ENCODE measurements at places on chromosomes 1 and 21. TPM values are rescaled to one million over a fixed set of nuclear protein-coding genes. Genes with fewer than 3 reads are reported as not detected.
A peak's percentile ranks its signal among the peaks of the same experiment; 100 is the strongest.

- no peaks in the 10 kb centered on the region for H3K36me3 ChIP-seq
- no peak overlapping the region for H3K4me3 ChIP-seq
- no peak for DNase-seq
- H3K4me1 ChIP-seq, result no peaks in the 10 kb centered on the region
- no peaks in the 10 kb centered on the region for H3K27me3 ChIP-seq
These were observed 54.2 kb upstream of the BCL9 start for GRCh38 chr1:147486876-147487656.

- H3K27ac ChIP-seq, result no peak overlapping the region
- DNase-seq, result no peak
- H3K4me3 ChIP-seq, result no peak overlapping the region
- H3K4me1 ChIP-seq, result no peaks in the 10 kb centered on the region
These were observed 17.9 kb downstream of the PROX1 start for GRCh38 chr1:214005708-214006107.

GRCh38 chr1:17404820-17405219 lies 32.8 kb downstream of the PADI6 start:
- H3K4me3 ChIP-seq, result no peak overlapping the region
- no peak overlapping the region for H3K27ac ChIP-seq
- H3K4me1 ChIP-seq, result no peaks in the 10 kb centered on the region

DNA sequence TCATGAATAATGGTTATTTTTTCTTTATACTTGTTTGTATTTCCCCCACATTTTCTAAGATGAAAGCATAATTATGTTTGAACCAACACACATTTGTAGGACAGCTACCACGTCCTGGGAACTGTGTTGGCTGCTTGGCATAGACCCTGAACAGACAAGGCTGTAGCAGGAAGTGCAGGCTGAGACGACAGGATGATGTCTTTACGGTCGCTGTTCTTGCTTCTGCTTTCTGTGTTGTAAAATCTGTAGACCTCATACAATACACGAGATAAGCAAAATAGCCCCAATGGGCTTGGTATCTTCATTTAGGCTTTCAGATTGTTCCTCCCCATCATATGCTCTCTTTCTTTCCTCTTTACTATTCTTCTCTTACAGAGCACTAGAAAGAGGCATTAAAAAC lies 23.3 kb upstream of the OTUD3 start:
- H3K27me3 ChIP-seq, result no peaks in the 10 kb centered on the region
- no peaks in the 10 kb centered on the region for H3K4me1 ChIP-seq
- H3K27ac ChIP-seq, result no peak overlapping the region
- DNase-seq, result no peak

GRCh38 chr1:111179968-111180533 lies 20.4 kb downstream of the DENND2D start:
- H3K4me3 ChIP-seq, result no peak overlapping the region
- H3K36me3 ChIP-seq, result peaks cover 14% of the 10 kb centered on the region
- no peak overlapping the region for H3K27ac ChIP-seq
- H3K4me1 ChIP-seq, result no peaks in the 10 kb centered on the region
- H3K27me3 ChIP-seq, result no peaks in the 10 kb centered on the region

DNA sequence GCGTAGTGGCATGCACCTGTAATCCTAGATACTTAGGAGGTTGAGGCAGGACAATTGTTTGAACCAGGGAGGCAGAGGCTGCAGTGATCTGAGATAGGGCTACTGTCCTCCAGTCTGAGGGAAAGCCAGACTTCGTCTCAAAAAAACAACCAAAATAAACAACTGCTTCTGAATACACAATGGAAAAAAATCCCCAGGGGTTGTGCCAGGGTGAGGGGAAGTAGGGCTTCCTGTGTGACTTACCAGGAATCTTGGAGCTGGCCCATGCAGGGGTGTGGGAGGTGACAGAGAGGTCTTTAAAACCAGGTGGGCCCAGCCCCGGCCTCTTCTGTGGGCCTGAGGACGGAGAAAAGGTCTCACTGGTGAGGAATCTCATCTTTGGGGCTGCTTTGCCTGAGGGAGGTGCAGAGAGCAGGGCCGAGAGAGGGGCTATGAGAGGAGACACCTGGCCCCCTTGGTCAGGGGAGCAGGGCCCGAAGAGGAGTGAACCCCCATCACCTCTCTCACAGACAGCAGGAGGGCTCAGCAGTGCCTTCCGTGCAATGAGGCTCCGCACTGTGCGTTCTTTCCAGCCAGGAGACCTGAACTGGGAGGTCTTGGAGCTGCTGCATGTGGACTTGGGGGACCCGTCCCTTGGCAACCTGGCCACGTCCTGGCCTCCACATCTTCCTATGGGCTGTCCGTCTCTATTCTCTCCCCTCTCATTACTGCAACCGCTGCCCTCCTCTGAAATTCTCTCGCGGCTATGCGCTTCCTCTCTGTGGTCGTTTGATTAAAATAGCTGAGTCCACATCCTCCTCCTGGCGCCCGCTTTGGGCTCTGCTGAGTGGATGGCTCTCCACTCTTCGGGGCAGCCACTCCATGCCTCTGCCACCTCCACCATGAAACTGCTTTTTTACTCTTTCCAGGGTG lies 10.7 kb downstream of the PLA2G5 start:
- no peaks in the 10 kb centered on the region for H3K27me3 ChIP-seq
- no peak for DNase-seq
- no peak overlapping the region for H3K27ac ChIP-seq

DNA sequence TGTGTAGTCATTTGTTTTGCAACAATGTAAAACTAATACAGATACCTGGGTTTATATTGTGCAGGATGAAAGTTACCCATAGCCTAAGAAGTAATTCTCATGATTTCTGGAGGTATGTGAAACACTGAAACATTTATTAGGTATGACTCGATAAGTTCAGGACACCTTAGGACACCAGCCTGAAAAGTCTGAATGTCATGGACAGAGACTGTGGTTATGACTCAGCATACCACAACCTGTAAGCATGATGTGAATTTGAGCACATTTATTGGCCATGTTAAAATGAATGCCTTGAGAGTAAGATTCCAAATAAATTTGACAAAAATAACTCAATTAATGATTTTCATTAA lies 1471.7 kb upstream of the B3GALT2 start:
- H3K4me3 ChIP-seq, result no peak overlapping the region
- DNase-seq, result no peak
- H3K4me1 ChIP-seq, result no peaks in the 10 kb centered on the region
- no peak overlapping the region for H3K27ac ChIP-seq
- H3K27me3 ChIP-seq, result no peaks in the 10 kb centered on the region

DNA sequence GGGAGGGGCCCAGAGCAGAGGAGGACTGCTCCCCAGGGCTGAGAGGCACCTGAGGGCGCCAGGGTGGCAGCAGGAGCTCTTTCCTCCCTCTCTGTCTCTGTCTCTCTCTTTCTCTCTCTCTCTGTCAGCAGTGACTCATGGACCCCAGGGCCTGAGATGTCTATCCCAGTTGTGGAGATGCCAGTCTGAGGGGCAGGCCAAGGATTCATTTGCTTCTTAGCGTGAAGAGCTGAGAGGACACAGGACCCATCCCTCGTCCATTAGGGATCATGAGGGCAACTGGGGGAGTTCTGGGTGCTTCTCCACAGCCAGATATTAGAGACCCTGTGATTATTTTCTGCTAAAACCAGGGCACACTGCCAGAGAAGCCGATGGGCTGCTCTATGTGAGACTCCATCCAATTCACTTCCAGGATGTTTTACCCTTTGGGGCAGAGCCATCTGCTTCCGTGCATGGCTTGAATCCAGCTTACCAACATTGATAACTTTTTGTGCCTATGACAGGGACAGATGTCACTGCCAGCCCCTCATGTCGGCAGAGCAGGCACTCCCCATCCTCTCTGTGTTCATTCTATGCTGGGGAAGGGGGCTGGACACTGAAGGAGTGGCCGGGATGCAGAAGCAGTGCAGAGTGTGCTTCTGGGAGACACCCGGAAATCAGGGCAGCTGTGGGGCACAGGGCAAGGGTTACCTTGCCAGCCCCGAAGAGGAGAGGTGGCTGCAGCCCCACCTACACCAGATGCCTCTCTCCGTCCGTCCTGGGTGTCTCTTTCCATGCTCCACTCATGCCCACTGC lies 4.1 kb upstream of the PCBP3 start:
- H3K27ac ChIP-seq, result no peak overlapping the region
- H3K36me3 ChIP-seq, result no peaks in the 10 kb centered on the region
- H3K4me3 ChIP-seq, result no peak overlapping the region
- DNase-seq, result no peak
- peaks cover 7% of the 10 kb centered on the region for H3K27me3 ChIP-seq

DNA sequence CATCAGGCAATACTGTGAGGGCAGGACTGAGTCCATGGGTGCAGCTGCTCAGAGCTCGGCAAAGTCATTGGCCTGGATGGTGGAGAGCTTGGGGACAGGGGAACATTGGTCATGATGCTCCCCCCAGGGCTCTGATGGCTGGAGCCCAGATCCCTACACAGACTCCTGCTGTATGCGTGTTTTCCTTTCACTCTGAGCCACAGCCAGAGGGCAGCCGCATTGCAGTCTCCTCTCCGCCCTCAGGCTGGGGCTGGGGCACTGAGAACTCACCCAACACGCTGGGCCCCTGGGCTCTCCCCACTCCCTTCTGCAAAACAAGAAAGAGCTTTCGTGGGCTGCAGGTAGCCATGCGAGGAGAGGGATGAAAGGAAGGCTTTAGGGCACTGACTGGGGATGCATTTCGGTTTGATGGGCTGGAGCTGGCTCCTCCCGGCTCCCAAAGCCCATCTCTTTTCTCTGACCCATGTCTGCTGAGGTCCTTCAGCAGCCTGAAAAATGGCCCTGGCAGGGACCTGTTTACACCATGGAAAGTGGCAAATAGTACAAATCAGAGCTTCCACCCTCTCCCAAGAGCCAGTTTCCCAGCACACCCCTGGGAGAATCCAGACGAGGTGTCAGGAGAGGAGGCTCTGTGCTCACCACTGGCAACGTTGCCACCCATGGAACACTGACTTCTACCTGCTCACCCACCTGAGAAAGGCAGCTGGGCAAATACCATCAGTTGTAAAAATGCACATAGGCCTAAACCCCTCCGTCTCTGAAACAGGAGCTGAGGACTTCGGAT lies 43.8 kb downstream of the CAPN2 start:
- H3K4me1 ChIP-seq, result peaks cover 4% of the 10 kb centered on the region
- H3K4me3 ChIP-seq, result no peak overlapping the region
- peaks cover 100% of the 10 kb centered on the region for H3K36me3 ChIP-seq
- DNase-seq, result no peak
- no peaks in the 10 kb centered on the region for H3K27me3 ChIP-seq

- H3K27ac ChIP-seq, result no peak overlapping the region
- no peak for DNase-seq
- H3K4me3 ChIP-seq, result no peak overlapping the region
These were observed 5.0 kb downstream of the CNKSR1 start for GRCh38 chr1:26182383-26182696.

- no peak for DNase-seq
- no peaks in the 10 kb centered on the region for H3K36me3 ChIP-seq
- H3K27me3 ChIP-seq, result no peaks in the 10 kb centered on the region
- H3K4me1 ChIP-seq, result no peaks in the 10 kb centered on the region
These were observed 21.5 kb upstream of the HMGB4 start for GRCh38 chr1:33842348-33842747.

- H3K4me3 ChIP-seq, result no peak overlapping the region
- H3K36me3 ChIP-seq, result no peaks in the 10 kb centered on the region
- no peak for DNase-seq
- H3K27ac ChIP-seq, result peak overlapping the region; percentile 19
- H3K4me1 ChIP-seq, result peaks cover 6% of the 10 kb centered on the region
These were observed 7.6 kb downstream of the CYP4X1 start for GRCh38 chr1:47031059-47031458.

GRCh38 chr1:32967888-32968568 lies 3.4 kb upstream of the RNF19B start:
- DNase-seq, result no peak
- peaks cover 14% of the 10 kb centered on the region for H3K4me1 ChIP-seq
- no peak overlapping the region for H3K4me3 ChIP-seq
- no peak overlapping the region for H3K27ac ChIP-seq
- no peaks in the 10 kb centered on the region for H3K27me3 ChIP-seq
- no peaks in the 10 kb centered on the region for H3K36me3 ChIP-seq

DNA sequence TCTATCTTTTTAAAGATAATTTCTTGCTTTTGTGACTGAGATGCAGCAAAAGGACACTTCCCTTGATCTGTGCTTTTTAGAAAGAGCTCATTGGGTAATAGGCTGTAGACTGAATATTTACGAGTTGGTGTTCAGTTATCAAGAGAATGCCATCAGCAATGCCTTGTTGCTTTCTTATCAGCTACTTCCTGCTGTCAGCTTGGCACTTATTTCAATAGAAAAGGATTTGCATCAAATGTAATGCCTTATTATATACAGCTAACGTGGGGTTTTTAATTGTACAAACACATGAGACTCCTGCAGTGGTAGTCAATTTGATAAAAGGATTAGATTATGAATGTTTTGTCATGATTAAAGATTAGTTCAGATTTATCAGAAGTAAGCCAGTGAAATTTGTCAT lies 122.2 kb downstream of the ADGRL2 start:
- no peak overlapping the region for H3K27ac ChIP-seq
- no peaks in the 10 kb centered on the region for H3K27me3 ChIP-seq
- no peaks in the 10 kb centered on the region for H3K36me3 ChIP-seq
- DNase-seq, result no peak

- H3K4me3 ChIP-seq, result no peak overlapping the region
- no peak for DNase-seq
- H3K27ac ChIP-seq, result no peak overlapping the region
These were observed 17.5 kb downstream of the RNF2 start for GRCh38 chr1:185062710-185063370.

- H3K4me3 ChIP-seq, result no peak overlapping the region
- no peak overlapping the region for H3K27ac ChIP-seq
- H3K4me1 ChIP-seq, result peaks cover 5% of the 10 kb centered on the region
- no peaks in the 10 kb centered on the region for H3K36me3 ChIP-seq
- no peaks in the 10 kb centered on the region for H3K27me3 ChIP-seq
These were observed 101.6 kb upstream of the BACE2 start for GRCh38 chr21:41066086-41066938.

DNA sequence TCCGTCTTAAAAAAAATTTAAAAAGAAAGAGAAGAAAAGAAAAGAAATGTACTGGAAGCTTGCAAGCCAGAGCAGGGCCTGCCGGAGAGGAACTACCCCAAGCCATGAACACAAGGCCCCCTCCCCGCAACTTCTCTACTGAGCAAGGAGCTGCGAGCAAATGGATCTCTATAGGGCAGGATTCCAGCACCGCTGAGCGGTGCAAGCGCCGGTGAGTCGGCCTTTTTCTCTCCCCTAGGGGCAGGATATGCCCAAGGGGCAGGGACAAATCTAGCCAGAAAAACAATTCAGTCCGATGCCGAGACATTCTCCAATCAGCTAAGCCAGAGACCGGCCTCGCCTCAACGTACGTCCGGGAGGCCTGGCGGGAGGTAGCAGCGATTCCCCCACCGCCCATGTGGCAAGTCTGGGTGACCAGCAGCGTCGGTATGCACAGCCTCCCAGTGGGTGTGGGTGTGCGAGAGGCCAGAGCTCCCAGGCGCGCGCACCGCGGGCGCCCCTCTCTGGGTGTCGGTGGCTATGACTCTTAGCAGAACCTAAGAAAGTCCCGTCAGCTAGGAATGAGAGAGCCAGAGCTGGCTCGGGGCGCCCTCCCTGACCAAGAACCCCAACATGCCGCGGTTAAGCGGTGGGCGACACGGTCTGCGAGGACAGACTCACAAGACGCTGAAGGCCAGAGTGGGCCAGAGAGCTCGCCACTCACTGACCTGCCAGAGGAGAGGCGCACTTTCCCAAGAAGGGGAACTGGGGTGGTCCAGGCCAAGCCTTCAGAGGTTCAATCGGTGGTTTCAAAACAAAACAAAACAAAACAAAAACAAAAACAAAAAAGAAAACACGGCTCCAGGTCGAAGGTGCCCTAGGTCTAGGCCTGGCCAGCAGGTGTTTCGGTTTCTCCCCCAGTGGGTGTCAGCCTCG lies 1.9 kb downstream of the CSMD2 start:
- H3K4me1 ChIP-seq, result peaks cover 21% of the 10 kb centered on the region
- peak; percentile 93 for DNase-seq

PRAMEF18 gene
- total RNA-seq, result not detected

FMO4 gene
- 3.4 TPM for total RNA-seq

HAO2 gene
- 0.30 TPM for total RNA-seq

EXTL1 gene
- total RNA-seq, result not detected

TMEM125 gene
- 144 TPM for total RNA-seq

PALMD gene
- 11.6 TPM for total RNA-seq

Data from upper lobe of left lung (tissue), 6 donors.